ENCODE measurements at places on chromosomes 16 and 17.

GRCh38 chr17:32783602-32784001 lies 93.3 kb downstream of the MYO1D start:
- DNase-seq = peak; percentile 65

DNA sequence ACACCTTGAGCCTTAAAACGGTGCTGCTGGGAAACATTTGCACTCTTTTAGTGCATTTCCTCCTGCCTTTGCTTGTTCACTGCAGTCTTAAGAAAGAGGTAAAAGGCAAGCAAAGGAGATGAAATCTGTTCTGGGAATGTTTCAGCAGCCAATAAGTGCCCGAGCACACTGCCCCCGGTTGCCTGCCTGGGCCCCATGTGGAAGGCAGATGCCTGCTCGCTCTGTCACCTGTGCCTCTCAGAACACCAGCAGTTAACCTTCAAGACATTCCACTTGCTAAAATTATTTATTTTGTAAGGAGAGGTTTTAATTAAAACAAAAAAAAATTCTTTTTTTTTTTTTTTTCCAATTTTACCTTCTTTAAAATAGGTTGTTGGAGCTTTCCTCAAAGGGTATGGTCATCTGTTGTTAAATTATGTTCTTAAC lies 4.4 kb downstream of the SOX9 start:
- peak; percentile 40 for DNase-seq

DNA sequence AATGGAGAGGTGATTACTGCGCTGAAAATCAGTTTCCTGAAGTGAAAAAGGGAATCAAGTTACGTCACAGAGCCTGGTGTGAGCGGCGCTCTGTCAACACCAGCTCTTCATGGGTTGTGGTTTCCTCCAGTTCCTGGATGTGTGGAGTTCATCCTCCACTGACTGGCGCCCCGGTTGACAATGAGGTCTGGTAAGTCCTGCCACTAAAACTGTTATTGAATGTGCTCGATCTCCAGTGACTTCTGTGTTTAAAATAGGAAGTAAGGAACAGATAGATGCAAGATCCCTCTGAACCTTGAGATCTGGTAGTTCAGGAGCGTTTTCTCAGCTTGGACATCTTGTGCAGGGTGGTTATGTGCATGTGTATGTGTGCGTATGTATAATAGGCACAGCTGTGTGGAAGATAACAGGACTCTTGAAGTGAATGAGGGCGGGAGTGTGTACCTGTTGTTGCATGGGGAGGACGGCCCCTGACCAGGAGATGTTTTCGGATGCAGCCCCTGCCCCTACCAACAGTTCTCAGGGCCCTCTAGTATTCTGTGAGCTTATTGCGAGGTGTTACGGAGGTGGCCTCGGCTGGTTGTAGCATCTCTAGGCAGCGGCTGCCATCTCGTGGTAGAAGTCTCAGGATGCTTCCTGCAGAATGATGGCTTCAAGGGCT lies 22.0 kb upstream of the GOT2 start:
- DNase-seq = peak; percentile 79

- no peak for DNase-seq
These were observed 73.7 kb downstream of the CNGB1 start for GRCh38 chr16:57897053-57897784.

- DNase-seq = no peak
These were observed 12.5 kb downstream of the GABARAPL2 start for GRCh38 chr16:75578725-75579124.

DNA sequence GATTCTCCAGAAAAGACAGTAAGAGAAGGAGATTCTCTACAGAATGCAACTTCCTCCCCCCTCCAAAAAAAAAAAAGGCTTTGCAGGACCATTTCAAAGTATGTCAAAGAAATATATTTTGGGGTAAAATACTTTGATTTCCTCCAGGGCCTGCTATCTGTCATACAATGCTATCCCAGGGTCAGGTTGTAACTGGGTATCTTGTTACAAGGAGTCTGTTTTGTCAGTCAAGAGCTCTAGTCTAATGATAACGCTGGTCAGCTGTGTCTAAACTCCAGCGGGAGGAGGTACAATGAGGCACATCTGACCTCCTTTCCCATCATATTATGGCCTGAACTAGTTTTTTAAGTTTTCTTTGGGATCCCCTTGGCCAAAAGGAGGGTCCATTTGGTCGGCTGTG lies 408.4 kb upstream of the CDH5 start:
- no peak for DNase-seq

DNA sequence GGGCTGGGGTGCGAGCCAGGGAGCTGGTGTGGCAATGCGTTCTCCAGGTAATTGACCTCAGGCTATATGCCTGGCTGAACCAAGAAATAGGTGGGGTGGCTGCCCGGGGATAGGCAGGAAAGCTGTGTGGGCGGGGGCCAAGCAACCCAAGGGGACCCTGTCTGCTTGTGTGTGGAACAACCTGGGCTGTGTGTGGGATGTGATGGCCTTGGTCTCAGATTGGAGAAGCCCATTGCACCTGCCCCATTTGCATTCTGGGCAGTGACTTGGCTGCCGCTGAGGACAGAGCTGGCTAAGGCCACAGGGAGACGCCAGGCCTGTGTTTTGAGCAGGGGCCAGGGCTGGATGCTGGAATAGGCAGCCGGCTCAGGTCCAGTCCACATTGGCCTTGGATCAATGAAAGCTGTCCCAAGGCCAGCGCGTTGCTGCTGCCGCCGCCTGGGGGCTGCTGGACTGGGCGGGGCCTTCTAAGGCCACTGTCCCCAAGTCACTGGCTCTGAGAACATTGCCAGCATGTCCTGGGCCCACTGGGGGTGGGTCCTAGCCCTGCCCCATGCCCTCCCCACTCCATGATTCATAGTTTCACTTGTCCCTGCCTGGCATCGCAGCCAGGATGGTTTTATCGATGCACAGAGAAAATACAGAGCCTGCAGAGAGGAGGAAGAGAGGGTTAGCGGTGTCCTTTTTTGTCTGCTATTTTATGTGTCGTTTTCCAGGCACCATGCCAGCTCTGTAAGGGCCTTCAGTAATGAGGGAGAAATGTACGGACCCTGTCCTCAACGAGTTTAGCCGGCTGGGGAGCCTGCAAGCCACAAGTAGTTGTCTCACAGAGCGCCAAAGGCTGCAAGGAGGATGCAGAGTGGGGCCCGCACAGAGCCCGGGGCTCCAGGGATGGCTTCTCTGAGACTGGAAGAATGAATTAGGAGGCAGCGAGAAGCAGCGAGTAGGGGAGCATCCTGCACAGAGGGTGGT lies 43.9 kb downstream of the NKD1 start:
- no peak for DNase-seq

- DNase-seq = peak; percentile 54
These were observed 48.3 kb downstream of the CUEDC1 start for GRCh38 chr17:57906910-57907309.

- peak; percentile 40 for DNase-seq
These were observed 18.5 kb upstream of the ALDH3A1 start for GRCh38 chr17:19766421-19767270.

- no peak for DNase-seq
These were observed 180.9 kb downstream of the RBFOX3 start for GRCh38 chr17:79429864-79430494.

GRCh38 chr17:73400915-73401545 lies 89.2 kb upstream of the CDC42EP4 start:
- no peak for DNase-seq

DNA sequence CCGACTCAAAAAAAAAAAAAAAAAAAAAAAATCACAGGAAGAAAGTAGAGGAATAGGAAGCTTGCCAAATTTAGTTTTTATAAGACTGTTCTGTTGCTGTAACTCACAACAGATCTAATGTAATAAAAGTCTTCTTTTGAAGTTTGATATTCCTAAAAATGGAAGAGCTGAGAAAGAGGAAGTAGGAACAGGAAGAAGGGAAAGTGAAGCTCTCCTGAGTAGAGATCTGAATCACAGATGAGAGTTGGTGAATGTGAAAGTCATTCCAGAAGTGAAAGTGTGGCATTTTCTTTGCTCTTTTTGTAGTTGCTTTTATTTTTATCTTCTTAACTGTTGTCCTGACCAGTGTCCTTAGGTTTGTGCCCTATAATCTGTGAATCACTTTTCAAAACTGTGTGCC lies 2.1 kb downstream of the NMT1 start:
- no peak for DNase-seq

DNA sequence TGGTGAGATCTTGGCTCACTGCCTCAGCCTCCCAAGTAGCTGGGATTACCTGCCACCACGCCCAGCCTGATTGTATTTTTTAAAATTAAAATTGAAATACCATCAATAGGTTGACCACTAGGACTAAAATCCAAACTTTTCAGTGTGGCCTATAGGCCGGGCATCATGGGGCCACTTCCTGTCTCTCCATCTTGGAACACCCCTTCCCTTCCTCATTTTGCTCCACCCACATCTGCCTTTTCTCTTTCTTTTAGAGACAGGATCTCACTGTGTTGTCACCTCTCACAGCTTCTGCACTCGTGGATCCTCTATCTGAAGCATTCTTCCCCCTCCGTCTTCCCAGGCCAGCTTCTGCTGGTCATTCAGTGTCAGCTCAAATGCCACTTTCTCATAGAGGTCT lies 57.0 kb downstream of the BMERB1 start:
- DNase-seq = no peak

GRCh38 chr17:29640413-29640812 lies 17.7 kb upstream of the CORO6 start:
- no peak for DNase-seq

GRCh38 chr17:49290690-49291359 lies 60.2 kb upstream of the PHOSPHO1 start:
- peak; percentile 32 for DNase-seq

- DNase-seq = no peak
These were observed 3.4 kb upstream of the KCNJ16 start for GRCh38 chr17:70071620-70072019.

GRCh38 chr16:12515746-12516145 lies 287.9 kb downstream of the CPPED1 start:
- no peak for DNase-seq

DNA sequence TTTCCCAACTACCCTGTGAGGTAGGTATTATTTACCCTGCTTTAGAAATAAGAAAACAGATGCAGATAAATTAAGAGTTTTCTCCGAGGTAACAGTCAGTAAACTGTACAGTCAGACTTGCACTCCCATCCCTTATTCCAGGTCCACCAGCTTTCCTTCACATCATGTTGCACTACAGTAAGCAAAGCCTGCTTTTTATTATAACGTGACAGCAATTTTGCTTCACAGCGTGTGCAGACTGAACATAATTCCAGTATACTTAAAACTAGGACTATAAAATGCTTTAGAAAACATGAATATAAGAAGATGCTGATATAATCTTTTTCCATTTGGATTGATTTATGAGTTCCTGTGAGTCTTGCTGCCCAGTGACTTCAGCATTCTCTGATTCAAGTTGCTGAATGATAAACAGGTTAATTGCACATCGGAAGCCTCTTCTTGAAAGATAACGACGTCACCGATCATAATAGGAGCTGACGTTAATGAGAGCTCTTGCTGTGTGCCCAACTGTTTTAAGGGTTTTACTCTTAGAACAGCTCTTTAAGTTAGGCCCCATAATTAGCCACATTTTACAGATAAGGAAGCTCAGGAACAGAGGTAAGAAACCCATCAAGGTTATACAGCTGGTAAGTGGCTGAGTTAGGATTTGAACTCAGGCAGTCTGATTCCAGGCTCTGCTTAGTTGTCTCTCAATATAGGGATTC lies 1.4 kb downstream of the LIG3 start:
- DNase-seq = no peak

GRCh38 chr16:3698941-3699340 lies 18.4 kb downstream of the TRAP1 start:
- DNase-seq = no peak

DNA sequence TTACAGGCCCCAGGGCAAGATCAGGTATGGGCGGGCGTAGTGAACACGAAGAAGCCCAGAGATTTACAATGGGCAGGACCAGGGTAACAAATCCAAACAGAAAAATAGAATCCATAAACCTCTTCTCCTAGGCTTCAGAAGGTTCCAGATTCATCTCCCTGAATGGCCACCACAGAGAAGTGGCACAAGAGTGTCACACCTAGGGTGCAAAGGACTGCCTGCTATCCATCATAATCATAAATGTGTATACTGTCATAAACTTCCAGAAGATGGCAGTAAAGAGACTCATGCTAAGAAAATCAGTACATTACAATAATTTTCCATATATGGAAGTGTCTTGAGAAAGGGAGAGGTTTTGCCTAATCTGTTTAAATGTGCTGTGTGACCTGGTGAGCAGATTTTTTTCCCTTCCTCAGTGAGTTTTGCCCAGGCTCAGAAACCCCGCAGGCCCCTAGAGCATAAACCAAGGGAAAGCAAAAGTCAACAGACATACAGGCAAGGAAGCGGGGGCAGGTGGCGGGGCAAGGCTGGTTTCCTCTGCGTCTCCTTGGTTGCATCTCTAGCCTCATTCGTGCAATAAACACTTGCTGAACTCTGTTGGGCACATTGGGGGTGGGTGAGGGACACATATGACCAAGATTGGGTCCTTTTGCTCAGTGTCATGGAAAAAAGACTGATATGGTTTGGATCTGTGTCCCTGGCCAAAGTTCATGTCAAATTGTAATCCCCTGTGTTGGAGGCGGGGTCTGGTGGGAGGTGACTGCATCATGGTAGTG lies 92.0 kb upstream of the CDH5 start:
- DNase-seq = peak; percentile 66

- DNase-seq = no peak
These were observed 702 bp downstream of the NUDT21 start for GRCh38 chr16:56450275-56450985.

DNA sequence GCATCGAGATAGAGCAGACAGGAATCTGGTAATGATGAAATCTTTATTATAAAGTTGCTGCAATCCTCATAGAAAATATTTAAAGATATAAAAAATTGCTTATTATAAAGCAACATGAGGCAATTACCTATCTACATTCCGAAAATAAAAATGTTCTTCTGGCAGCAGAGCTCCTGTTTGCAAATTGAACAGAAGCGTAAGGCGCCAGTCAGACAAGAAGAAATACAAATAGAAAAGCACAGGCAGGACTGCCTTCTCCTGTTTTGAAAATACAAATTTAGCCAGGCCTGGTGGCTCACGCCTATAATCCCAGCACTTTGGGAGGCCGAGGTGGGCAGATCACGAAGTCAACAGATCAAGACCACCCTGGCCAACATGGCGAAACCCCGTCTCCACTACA lies 95.6 kb downstream of the CDYL2 start:
- no peak for DNase-seq

DNA sequence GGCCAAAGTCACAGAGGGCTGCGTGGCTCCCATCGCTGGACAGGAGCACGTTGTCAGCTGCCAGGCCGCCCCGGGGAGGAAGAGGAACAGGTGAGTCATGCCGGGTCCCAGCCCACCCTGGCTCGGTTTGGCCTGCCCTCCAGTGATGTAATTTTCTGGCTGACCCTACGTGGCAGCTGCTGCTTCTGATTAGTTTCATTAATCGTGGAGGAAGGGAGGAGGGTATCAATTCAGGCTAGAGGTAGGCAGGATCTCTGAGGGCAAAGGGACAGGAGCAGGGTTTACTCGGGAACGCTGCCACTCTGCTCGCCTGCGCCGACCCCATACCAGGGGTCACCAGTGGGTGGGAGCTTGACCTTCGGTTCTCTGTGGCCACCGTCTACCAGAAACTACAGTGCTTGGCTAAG lies 11.7 kb upstream of the SPATA32 start:
- DNase-seq = no peak

Data from NCI-H524 (cell line).